Ovary (tissue), 10 donors: ENCODE measurements at places on chromosomes 5 and 9.

DNA sequence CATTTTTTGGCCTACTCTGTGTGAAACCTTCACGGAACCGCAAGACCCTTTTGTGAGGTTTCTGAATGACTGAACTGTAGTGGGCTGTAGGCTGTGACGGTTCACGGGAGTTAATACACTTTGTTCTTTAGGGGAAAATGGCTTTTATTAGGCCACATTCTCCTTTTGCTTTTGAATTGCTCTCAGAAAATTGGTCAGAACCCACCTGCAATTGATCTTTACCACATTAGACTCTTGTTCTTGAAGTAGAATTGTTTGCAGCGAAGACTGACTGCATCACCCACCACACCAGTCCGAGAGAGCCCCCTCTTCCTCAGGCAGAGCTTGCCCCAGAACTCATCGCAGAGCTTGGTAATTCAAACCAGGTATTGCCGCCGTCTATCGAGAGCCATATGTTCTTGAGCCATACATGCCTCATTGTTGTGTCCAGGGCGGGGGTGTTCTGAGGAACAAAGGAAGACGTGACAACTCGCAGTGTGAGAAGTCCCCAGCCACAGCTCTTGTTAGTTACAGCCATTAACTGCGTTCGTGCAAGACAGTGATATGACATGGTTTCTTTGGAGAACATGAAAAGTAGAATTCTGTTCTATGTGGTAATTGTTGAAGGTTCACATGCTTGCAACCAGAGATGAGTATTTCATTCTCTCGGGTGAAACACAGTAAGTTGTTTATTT is 166.4 kb upstream of the OTULINL start:
- DNase-seq = no peak

- DNase-seq = no peak
Observed at GRCh38 chr9:135328485-135329417, 150.8 kb upstream of the PPP1R26 start.

DNA sequence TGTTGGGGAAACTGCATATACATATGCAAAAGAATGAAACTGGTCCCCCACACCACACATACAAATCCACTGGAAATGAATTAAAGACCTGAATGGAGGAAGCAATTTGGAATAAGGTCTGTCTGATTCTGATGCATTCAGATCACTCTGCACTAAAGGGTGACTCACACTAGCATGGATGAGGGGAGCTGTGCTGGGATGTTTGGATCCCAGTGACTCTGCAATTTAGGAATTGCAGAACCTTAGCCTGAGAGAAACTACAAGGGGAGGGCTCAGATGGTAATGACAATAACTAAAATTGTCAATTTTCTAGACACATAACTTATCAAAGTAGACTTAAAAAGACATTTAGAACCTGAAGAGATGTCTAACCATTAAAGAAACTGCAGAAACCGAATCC is 312.0 kb downstream of the CDK5RAP2 start:
- no peak for DNase-seq

- no peak for DNase-seq
Observed at GRCh38 chr9:116643691-116644090, 43.4 kb upstream of the TRIM32 start.

DNA sequence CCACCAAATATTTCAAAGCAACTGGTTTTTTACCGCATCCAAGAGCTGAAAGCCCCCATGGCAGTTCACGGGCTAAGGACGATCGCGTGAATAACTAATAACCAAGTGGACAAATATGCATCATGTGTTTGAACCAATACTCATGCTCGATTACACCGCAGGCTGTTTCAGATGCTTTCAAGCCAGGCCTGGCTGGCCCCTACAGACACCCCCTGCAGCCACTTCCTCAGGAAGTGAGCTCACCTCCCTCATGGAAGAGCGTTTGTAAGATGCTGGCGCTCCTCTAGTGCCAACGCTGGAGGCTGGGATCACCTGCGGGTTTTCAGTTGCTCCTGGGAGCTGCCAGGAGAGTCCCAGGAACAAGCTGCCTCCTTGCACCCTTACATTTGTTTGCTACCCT is 53.9 kb upstream of the PTCH1 start:
- no peak for DNase-seq

GRCh38 chr9:111661802-111662521 is 557 bp downstream of the GNG10 start:
- DNase-seq = no peak

DNA sequence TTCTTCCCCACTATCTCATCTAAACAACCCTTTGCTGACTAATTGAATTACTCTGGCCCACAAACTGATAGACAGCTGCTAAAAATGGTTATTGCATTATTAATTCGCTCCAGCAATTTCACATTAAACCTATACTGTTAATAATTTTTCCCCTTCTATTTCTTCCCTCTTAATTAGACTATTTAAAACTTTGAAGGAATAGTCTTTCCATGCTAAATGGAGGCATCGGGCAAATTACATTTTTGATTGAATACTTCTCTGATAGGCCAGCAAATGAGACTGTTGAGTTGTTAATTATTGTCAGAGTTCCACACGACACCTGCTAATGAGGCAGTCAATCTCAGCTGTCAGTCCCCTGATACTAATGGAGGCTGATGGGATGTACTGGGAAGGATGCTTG is 242.5 kb downstream of the TRIM32 start:
- no peak for DNase-seq

GRCh38 chr9:129442803-129443511 is 177.9 kb downstream of the C9orf50 start:
- no peak for DNase-seq

DNA sequence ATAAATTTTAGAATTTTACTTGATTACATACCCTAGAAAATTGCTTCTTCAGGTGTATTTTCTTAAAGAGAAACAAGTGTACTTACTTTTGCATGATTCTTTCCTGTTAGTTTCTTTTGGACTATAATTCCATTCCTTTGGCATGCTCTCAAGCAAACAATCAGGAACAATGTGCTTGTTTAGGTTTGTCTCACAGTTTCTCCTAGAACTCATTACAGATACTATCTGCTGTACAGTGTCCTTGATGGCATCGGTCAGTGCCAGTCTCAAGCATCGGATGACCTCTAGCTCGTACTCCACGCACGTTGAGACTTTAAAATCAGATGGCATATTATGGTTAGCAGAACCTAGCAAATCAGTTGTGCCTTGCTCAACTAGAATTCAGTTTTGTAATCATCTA is 214.9 kb downstream of the KIAA0825 start:
- no peak for DNase-seq

DNA sequence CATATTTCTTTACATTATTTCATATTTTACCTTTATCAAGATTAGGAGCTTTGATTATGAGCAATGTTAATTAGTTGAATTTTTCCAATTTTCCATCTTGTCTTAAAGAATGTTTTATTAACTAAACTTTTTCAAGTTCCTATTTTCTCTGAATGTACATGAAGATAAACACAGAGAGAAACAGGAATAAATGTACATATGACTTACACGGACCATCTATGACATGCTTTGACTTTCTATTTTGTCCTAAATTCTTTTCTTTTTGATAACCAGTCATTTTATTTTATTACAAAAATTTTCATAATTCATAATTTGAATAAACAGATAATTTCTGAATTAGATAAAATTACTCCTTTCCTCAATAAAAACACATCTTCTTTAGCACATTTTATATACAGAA is 1038.8 kb upstream of the ARRDC3 start:
- DNase-seq = no peak

DNA sequence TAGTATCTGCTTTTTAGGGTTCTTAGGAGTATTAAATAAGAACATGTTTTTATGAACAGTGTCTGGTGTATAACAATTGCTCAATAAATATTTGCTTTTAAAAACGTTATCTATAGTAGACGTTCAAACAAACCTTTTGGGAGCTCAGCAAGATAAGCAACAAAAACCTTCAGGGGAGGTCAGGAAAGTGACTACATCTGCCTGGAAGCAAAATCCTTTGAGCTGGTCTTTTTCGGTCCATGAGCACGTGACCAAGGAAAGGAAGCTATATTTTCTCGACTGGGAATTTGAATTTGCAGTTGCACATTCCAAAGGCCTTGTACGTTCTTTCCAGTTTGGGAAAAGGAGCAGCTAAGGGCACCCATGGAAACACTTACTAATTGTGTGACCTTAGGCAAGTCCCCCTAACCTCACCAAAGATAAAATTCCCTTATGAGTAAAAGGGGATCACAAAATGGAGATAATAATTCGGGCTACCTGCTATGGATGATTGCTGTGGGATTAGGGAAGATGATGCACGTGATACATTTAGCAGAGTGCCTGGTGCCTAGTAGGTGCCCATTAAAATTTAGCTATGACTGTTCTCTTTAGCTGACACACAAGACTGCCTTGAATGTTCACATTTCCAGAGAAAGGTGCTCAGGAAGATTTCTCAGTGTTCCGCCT is 45.4 kb downstream of the PTTG1 start:
- no peak for DNase-seq

GRCh38 chr5:53302529-53302928 is 177.9 kb upstream of the FST start:
- DNase-seq = no peak

GRCh38 chr5:26470439-26470838 is 567.9 kb downstream of the CDH9 start:
- DNase-seq = no peak

DNA sequence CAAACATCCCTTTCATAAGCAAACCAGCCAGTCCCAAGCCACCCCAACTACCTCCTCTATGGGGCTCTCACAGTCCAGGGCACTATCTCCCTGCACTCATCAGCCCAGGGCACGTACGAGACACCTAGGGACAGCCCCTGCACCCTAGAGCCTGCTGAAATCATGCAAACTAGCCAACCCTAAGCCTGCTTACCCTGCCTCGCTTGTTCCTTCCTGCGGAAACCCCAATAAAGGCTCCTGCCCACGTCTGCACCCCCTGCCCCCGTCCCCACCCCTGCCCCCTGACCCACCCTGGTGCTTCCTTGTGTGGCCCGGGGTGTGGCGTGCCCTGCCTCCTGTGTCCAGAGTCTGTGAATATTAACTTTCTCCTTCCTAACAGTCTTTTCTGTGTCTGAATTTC is 135.9 kb downstream of the GADD45G start:
- DNase-seq = no peak

- no peak for DNase-seq
Observed at GRCh38 chr9:68895741-68896478, 118.0 kb downstream of the PRKACG start.

DNA sequence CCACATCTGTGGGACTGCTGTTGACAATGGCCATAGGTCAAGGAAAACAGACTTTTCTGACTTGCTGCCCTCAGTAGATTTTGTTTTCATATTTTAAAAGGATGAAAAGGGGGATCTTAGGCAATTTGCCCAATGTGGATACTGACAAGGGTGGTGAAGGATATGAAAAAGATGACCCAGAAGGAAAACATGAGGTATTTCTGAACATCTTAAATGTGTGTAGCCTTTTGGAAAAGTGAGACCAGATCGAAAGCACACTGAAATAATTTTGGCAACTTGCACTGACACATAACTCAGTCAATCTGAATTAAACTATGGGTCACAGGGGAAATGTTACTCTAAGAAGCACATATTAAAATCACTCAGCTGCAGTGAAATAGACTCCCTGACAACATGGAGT is 1793.0 kb upstream of the ACO1 start:
- DNase-seq = no peak

- no peak for DNase-seq
Observed at GRCh38 chr5:8417316-8418048, 548.5 kb downstream of the MTRR start.

- no peak for DNase-seq
Observed at GRCh38 chr9:4567601-4568000, 77.3 kb downstream of the SLC1A1 start.

DNA sequence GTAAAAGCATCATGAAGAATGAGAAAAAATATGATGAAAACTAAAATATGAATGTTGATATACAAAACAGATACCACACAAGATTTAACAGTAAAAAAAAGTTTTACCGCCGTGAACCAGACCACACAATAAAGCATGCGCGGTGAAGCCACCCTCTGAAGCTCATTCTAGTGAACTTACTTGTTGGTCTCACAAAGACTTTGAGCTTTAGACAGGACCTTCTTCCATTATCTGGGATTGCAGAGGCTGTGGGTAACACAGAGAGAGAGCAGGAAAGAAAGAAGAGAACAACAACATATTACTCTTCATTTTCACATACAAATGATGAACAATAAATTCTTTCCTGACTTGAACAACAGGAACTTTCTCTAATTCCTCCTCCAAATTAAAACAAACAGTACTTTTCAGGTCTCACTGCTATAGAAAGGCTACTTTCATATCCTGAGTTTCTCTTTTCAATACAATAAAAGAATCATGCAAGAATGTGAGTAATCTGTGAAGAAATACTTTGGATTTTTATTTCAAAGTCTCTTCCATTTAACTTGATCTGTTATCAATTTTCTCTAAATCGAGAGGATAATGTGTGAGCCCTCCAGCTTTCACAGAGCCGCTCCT is 283.1 kb downstream of the EFNA5 start:
- no peak for DNase-seq

GRCh38 chr9:87464992-87465378 is 32.7 kb upstream of the DAPK1 start:
- no peak for DNase-seq

DNA sequence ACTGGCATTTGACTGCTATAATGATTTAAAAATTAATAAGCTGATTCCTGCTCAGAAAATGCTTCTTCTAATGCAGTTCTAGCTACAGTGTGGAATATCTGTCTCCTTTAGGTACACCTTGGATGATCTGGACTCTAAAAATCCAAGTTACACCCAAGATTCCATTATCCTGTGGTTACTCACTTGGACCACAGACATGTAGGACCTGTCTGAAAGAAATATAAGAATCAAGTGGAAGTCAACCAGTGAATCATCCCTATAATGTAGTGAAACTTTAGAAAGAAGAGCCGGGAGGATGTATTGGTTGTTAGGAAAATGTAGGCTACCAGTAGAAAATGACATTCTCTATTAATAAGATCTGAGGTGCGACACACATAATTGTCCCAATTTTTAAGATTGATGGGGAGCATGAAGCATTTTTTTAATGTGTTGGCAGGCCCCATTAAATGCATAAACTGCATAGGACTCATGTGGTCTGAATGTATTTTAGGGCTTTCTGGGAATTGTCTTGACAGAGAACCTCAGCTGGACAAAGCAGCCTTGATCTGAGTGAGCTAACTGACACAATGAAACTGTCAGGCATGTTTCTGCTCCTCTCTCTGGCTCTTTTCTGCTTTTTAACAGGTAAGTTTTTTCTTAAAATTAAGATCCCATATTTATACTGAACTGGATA is at the start of gene SPINK6:
Gene SPINK6 (plus strand): TSS at position 512 of the 673 bp plus-strand sequence. CDS start 55 bp downstream, at position 567.
- DNase-seq = no peak

DNA sequence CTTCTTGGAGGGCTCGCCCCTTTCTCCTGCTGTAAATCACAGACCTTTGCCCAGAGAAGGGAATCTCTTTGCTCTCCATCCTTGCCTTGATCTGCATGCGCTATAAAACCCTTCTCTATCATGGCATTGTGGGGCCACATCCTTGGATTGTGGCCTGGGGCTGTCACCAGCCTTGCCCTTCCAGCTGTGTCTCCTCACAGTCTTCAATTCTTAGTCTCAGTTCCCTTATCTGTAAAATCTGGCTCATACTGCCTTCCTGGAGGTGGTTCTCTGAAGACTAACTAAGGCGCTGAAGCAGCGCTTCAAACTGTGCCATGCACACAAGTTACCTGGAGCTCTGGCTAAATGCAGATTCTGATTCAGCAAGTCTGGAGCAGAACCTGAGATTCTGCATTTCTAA is 53.4 kb upstream of the RARS1 start:
- DNase-seq = no peak

GRCh38 chr5:29169886-29170285 is 2023.6 kb upstream of the CDH6 start:
- DNase-seq = no peak

- no peak for DNase-seq
Observed at GRCh38 chr5:158809310-158809850, 290.3 kb downstream of the EBF1 start.

- no peak for DNase-seq
Observed at GRCh38 chr9:120486347-120486746, 93.6 kb downstream of the CDK5RAP2 start.
